ENCODE measurements at places on chromosomes 3 and 15.

DNA sequence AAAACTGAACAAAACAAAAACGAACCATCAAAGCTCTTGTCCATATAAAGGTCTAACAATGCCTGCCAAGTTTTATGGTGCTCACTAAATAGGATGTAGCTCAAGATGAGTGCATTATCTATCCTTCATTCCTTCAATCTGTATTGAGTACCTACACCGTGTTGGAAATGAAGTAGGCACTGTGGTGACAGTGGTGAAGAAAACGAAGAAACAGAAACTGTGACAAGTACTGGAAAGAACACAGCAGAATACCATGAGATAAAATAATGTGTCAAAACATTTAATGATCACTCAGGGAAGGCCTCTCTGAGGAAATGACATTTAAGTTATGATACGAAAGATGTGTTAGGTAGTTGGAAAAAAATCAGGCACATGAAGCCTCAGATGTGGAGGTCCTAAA is 36.2 kb downstream of the CBLB start:
- no peak for DNase-seq

GRCh38 chr15:86355801-86356200 is 276.1 kb downstream of the AGBL1 start:
- no peak for DNase-seq

GRCh38 chr3:136958939-136959338 is 1.2 kb downstream of the IL20RB start:
- no peak for DNase-seq

DNA sequence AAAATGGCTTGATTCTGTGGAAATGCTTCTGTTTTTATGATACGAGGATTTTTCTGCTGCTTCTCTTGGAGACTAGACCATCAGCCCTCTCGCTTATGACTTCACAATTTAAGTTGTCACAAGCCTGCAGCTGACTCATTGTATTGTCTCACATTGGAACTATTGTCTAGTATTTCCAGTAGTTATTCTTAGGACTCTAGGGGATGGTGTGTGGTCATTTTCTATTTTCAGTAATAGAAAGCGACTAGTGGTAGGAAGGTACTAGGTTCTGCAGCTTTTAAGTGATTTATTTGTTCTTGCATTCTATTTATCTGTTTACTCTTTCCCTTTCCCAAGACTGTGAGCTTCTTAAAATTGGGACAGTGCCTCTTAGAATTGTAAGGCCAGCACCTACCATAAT is 66.3 kb upstream of the CRTC3 start:
- DNase-seq = no peak

DNA sequence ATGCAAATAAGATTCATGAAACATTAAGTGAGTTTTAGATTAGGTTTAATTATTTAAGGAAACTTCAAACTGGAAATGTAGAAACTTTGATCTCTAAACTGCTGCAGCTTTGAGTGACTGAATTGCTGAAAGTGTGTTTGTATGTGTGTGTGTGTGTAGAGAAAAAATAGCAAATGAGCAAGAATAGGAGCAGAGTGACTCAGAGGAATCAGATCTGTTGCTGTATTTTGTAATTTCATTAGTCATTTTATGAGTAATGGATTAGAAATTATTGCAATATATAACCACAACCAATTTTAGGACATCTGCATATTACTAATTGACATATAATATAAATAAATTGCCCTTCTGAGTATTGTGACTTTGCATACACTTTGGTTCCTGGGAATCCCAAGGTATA is 52.8 kb upstream of the SLC9A9 start:
- no peak for DNase-seq

GRCh38 chr3:113183748-113184661 is 27.4 kb upstream of the BOC start:
- DNase-seq = no peak

DNA sequence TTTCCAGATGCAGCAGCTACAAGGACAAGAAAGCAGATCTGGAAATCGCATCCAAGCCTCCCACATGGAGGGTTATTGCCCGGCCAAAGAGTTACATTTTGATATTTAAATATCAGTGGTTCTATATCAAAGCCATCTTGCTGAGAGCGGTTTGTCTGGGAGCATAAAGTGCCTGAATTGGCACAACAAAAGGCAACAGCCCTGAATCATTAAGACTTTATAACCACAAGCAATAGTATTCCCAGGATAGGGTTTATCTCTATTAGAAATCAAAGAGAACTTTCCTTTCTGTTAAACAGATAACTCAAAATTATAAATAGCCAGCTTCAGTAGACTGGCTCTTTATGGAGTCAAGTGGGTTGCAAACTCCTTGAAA is 564.7 kb downstream of the ROBO1 start:
- no peak for DNase-seq
